ENCODE measurements at places on chromosomes 13 and 19. TPM values are rescaled to one million over a fixed set of nuclear protein-coding genes. Genes with fewer than 3 reads are reported as not detected.

MAST3 gene
- total RNA-seq, result 10.8 TPM

GPR180 gene
- total RNA-seq, result 9.2 TPM

DNA sequence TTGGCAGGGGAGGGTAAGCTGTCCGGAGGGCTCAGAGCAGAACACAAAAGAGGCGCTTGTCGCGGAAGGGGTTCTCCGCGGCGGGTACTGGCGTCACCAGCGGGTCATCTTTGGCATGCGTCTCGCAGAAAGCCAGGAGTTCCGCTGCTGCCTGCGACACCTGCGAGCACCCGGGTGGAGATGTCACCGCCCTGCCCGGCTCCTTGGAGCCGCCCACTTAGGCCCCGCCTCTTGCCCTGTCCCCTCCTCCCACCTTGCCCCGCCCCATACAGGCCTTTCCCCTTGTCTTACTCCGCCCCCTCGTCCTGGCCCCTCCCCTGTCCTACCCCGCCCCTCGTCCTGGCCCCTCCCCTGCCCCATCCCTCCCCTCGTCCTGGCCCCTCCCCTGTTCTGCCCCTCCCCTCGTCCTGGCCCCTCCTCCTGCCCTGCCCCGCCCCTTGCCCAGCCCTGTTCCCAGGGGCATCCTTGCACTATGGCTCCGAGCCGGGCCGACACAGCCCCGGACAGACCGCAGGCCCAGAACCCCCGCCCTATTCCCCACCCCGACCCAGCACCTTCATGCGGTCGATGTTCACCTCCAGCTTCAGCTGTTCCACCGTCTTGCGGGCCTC is 1.9 kb downstream of the GNG8 start:
- ATAC-seq, result peak; percentile 69

DNA sequence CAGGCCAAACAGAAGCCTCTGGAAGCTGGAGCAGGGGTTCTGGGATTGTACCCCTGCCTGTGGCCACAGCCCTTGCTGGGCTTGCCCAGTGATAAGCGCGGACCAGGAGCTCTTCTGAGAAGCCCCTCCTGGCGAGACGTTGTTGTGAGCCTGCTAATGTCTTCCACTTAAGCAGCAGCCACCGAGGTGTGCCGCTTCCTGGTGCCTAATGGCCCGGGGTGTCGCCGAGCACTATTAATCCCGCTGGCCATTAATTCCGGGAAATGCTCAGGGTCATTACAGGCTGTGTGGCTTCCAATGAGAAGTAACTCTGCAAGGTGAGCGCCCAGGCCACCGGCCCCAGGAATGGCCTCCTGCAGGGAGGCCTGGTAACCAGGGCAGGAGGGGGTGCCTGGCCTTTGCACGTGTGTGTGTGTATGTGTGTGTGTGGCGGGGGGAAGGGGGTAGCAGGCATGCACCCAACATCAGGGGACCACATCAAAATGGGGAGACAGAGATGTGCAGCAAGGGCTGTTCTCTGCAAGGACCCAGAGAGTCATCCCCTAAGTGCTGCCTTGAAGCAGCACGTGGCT is 175.0 kb downstream of the URI1 start:
- ATAC-seq, result no peak

DNA sequence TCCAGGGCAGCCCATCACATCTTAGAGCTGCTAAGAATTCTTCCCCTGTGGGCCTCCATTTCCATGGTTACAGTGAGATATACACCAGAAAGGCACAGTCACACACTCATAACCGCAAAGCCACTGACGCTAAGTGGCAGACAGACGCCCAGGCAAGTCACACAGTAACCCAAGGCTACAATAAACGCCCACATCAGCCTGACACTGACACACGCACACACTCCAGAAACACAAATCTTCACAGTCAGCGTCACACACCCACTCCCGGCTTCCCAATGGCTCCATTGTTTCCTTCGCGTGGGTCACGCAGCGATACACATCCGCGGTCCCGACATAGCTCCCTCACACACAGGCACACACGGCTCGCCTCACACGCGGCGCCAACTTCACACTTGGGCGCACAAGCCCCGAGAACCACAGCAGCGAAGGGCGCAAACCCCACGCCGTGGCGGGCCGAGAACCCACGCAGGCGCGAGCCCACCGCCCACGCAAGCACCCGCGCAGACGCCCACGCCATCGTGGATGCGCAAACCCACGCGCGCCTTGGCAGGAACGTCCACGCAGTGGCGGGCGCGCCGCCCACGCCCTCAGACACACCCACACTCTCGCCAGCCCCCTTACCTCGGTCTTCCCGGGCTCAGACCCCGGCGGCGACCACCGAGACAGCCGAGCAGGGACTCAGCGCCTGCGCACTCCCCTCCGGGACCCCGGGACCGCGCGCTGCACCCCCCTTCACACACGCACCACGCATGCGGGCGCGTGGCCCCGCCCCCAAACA is at the start of gene ZNF667:
ZNF667 (minus strand) TSS at position 695 of the 778 bp plus-strand sequence. CDS start 14,975 bp downstream, outside the sequence.
- no peak for ATAC-seq

DNA sequence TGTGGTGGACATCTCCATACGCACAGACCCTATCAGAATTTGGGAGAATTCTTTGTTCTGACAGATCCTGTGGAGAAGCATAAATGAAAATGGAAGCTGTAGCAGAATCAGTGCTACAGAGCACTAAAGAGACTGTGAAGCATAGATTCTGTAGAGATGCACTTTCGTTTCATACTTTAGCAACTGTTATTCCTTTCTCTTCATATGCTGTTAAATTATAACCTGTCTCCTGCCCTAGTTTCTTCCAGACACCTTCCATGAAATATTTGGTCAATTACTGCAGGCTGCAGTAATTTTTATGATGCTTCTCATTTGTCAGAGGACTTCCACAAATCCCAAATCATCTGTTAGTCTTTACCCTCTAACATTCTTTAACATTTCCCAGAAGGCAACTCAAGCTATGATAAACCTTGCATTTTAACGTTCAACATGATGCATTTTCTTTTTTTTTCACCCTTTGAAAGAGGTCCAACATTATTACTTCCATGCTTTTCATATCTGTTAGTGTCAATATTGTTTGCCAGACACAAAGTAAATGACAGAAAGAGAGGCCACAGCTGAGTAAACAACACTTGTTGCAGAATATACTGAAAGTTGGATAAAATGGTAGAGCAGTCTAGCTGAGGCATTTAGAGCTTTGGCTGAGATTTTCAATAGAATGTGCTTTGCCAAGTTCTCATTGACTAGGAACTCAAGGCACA is 412.7 kb downstream of the LMO7 start:
- ATAC-seq, result peak; percentile 85

- peak; percentile 33 for ATAC-seq
Measured at GRCh38 chr19:10471909-10472308, 31.2 kb downstream of the KEAP1 start.

ADGRE2 gene
- total RNA-seq, result 0.09 TPM

DNA sequence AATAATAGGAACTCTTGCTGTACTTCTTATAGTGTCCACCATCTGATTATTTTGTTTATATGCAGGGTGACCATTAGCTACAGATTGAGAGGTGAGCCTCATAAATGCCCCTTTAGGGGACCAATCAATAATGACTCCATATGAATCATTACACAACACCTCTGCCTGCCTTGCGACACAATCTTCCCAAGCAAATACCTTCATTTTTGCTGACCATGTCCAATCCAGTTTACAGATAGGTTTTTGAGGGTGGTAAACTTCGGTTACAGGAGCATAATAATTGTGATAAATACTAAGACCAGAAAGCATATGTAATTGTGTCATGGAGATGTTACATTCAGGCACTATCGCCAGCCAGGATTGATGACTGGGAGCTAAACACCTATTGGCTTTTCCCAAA is 23.6 kb upstream of the IL17D start:
- ATAC-seq, result no peak

NBEA gene
- total RNA-seq, result 48.9 TPM

DNA sequence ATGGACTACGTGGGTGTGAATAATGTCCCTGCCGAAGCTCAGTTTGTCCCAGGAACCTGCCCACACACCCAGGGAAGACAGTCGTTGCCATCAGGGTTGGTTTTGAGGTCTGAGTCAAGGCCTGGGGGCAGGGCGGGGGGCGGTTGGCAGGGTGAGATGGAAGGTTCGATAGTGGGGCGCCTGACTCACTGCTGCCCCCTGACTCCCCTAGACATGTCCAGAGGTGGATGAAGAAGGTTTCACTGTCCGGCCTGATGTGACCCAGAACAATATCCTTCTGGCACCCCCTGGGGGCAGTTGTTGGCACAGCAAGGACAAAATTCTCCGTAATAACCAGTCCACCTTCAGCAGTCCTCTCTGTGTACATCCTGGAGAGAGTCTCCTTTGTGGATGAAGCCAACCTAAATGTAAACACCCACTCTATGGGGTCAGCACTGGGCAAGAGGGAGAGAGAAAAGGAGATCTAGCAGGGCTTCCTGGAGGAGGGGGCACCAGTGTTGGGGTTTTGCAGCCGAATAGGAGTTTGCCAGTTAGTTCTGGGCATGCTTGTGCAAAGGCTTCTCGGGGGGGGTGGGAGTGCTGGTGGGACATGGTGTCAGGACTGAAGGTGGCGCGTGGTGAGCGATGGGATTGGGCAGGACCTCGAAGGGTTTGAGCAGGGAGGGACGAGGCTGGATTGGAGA is 19.6 kb upstream of the B3GNT3 start:
- peak; percentile 49 for ATAC-seq

- no peak for ATAC-seq
Measured at GRCh38 chr13:98959291-98959690, 18.6 kb downstream of the DOCK9 start.

DNA sequence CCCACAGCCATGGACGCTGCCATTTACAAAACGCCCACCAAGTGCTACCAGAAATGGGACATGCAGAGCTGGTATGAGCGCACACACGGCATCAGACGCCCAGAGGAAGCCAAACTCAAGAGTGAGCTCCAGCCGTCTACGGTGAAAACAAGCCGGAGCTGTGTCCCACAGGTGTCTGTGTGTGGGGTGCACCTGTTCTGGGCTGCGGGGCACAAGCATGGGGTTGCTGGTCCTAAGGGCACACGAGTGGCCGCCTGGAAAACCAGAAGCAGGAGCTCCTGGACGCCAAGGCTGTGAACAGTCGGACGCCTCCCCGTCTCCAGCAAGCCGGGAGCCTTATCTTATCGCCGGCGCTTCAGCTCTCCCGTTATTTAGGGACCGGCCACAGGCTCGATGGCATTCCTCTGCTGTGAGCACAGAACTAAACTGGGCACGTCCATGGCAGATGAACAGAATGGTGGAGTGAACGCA is 1.3 kb downstream of the ADPRHL1 start:
- no peak for ATAC-seq

PSG1 gene
- total RNA-seq, result 0.86 TPM

- peak; percentile 68 for ATAC-seq
Measured at GRCh38 chr19:43784241-43784980, 3.6 kb upstream of the KCNN4 start.

GRCh38 chr13:67515895-67516294 is 285.8 kb upstream of the PCDH9 start:
- no peak for ATAC-seq

HCN2 gene
- total RNA-seq, result 5.2 TPM

DNA sequence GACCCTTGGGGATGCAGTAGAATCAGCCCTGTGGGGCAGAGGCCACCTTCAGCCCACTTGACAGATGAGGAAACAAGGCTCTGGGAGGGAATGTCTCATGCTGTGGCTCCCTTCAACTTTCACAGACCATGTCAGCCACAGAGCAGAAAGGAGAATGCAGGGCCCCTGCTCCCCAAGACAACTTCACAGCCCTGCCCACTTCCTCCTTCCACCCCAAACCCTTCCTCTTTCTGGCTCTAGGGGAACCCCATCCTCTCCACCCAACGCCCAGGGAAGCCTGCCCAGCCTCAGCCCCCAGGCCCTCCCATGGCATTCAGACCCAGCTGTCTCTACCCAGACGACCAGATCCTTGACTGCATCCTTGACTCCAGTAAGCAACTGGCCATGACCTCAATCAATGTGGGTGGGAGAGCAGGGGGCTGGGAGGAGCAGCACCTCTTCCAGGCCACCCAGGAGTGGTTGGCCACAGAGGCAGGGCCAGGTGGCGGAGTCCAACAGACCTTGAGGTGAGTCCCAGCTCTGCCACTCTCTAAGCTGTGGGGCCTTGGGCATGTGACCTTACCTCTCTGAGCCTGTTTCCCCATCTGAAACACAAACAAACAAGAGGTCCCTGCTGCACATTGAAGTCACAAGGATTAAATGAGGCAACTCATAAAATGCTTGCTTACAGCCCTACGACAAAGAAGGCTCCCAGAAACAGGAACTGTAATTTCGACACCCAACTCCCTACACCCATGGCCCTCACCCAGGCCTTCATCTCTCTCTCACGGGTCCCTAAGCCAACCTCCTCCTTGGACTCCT is 15.8 kb downstream of the DEDD2 start:
- no peak for ATAC-seq

- ATAC-seq, result no peak
Measured at GRCh38 chr19:13794398-13794756, 866 bp upstream of the ZSWIM4 start.

- peak; percentile 45 for ATAC-seq
Measured at GRCh38 chr19:42596391-42597072, 1.8 kb upstream of the CEACAM8 start.

DNA sequence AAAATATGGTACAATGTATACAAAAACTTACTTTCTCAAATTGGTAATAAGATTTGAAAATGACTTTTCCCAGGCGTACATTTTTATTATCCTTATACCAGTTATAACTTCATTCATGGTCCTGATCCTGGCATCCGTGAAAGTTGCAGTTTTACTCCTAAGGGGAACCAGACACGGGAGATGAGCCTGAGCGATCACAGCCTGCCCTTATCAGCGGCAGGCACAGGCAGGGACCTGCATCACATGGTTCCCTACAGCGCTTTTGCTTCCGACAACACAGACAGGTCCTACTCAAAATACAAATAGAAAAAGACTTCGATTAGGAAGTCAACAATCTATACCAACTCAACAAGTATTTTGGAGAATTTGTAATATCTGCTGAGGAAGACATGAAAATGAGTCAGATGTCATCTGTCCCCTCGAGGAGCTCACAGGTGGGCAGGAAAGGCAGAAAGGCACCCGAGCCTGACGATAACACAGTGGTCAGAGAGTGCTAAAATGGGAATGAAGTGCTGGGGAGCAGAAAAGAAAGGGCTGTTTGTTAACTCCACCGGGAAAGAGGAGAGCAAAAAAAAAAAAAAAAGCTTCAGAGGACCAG is 93.4 kb downstream of the ABCC4 start:
- ATAC-seq, result no peak

GRCh38 chr13:51044023-51044665 is 66.9 kb downstream of the C13orf42 start:
- ATAC-seq, result no peak

SPACA6 gene
- total RNA-seq, result 5.7 TPM

KLK12 gene
- total RNA-seq, result not detected

CBY2 gene
- not detected for total RNA-seq
